ENCODE measurements at places on chromosomes 6 and 20.

- no peak for DNase-seq
These were observed 154.4 kb downstream of the DST start for GRCh38 chr6:56488281-56488680.

DNA sequence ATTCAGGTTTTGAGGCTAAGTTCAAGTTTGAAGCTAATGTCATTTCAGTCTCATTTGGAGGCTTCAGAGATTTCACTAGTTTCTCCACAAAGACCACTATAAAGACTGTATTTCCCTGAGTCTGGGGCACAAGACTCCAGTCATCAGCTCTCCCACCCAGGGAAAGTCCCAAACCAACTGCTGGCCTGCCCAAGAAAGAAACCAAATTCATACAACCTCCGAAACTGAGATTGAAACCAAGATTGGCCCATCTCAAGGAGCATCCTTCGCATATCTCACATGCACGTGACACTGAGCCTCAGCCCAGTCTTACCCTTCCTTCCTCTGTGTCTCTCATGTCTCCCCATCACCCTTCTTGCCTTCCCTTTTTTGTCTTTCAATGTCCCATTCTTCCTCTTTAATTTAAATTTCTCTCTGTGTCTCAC lies 3.5 kb upstream of the LTA start:
- no peak for DNase-seq

DNA sequence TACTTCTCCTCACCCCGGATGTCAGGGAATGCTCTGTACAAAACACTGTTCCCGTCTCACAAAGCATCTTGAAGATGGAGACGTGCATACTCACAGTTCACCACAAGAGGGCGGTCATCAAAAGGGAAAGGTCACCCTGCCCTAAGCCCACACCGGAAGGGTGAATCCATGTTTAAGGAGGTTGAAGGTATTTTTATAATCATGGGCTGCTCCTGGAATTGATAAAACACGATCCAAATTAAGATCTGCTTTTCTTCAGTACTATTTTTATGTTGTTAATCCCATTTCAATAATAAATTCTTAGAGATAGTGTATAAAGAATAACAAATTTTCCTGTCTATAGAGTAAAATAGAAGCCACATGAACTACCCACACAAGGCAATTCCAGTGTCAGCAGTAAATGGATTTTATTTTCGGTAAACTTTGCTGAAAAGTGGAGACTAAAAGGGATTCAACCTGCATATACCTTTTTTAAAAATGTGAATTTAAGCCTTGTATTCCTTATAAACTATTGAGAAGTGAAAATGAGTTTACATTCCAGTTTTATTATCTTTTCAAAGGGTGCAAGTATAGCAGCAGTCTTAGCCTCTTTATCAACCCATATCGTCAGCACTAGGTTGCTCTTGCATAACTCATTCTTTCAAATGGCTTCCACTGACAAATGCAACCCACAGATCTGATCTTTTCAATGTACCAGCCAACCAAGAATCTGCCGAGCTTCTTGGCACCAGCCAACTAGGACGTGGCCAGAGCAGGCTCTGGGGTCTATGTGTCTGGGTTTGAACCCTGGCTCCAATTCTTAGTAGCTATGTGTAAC lies 79.7 kb upstream of the MBOAT1 start:
- peak; percentile 81 for DNase-seq

- DNase-seq, result no peak
These were observed 41.4 kb downstream of the TRMT6 start for GRCh38 chr20:5908981-5909380.

GRCh38 chr6:41100871-41101287 lies 28.1 kb downstream of the NFYA start:
- no peak for DNase-seq

GRCh38 chr6:16109659-16110305 lies 19.1 kb upstream of the MYLIP start:
- no peak for DNase-seq

DNA sequence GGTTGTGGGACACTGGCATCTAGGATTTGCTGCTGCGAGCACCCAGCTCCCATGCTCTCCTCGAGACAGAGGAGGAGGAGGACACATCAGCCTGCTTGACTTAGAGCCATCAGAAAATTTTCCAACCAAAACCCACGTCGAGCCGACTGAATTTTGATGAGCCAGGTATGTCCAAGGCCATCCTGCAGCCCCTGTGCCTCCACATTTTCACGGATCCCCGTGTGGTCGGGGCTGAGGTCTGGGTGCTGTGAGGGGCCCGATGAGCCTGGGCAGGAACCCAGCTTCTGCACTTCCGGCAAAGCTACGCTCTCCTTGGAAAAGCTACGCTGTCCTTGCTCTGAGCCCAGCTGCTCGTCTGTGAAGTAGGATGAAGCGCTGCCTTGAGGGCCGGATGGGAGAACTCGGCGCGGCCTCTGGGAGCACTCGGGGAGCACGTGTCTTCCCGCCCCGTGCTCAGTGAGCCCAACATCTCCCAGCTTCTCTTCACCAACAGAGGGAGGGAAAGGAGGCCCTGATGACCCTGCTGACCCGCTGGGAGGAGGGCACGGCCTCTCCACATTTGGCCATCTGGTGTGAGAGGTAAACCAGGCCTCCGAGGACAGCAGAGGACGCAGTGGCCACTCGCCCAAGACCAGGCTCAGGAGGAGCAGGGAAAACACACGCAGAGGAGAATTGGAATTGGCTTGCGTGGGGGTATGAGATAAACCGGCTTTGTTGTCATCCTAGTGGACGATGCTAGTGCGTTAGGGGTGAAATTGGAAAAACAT lies 33.9 kb downstream of the PSMG4 start:
- DNase-seq, result no peak

- DNase-seq, result no peak
These were observed 227.9 kb downstream of the TBXT start for GRCh38 chr6:165939601-165940290.

- no peak for DNase-seq
These were observed 734 bp upstream of the WFDC13 start for GRCh38 chr20:45701104-45701503.

DNA sequence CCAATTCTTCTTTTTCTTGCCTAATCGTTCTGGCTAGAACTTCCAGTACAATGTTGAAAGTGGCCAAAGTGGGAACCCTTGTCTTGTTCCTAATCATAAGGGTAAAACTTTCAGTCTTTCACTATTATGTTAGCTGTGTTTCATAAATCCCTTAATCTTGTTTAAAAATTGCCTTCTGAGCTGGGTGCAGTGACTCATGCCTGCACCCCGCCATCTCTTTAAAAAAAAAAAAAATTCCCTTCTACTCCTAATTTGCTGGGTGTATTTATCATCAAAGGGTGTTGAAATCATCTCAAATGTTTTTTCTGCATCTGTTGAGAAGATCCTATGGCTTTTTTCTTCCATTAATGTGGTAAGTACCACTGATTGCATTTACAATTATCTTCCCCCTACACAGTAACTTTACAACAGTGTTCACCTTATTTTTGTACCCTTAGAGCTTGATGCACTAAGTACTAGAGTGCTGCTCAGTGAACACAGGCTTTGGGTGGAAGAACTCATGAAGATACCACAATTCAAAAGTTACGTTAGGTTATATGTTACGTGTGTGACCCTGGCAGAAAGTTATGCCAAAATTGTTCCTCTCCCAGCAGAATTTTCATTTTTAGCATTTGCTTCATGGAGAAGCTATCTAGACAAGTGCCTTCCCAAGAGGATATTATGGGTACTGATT lies 9.7 kb downstream of the SNRPB start:
- DNase-seq, result no peak

- no peak for DNase-seq
These were observed 3.3 kb downstream of the C20orf202 start for GRCh38 chr20:1206366-1207148.

GRCh38 chr20:5886788-5887187 lies 63.5 kb downstream of the TRMT6 start:
- no peak for DNase-seq

DNA sequence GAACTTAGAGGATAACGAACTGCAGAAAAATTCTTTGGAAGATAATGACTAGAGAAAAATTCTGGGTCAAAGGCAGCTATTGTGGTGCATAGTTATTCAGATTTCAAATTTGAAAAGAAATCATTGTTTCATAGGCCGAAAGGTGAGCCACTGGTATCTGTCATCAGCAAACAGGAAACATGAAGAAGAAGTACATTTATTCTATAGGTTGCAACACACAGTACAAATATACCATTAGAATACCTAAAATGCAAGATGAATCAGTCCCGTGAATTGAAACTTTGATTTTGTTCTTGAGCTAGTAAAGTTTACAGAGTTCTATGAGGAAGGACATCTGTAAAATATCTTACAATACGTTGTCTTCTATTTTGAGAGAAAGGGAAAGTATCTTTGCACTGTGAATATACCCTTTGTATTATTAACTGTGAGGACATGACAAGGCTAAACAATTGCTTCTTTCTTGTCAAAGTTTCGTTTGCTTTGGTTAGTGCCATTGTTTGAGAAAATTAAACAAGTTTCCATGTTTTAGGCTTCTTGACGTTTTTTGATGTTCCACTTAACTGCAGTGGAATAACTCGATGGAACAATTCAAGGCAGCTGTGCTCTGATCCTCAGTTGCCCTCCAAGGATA lies 84.7 kb downstream of the HDGFL1 start:
- no peak for DNase-seq

DNA sequence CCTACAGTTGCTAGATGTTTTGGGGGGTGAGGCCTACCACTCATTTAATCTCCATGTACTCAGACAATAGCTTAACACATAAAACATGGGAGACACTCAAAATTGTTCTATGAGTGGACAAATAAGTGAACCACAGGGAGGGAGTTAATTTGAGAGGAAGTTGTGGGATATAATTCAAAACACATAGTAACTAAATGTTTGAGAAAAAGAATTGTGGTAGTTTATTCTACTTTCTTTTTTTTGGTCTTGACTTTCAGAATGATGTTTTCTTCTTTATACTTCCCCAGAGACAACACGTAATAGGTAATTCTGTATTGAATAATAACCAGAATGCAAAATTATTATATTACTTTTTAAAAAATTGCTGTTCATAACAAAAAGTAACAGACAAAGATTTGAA lies 453.8 kb downstream of the RFPL4B start:
- DNase-seq, result no peak

DNA sequence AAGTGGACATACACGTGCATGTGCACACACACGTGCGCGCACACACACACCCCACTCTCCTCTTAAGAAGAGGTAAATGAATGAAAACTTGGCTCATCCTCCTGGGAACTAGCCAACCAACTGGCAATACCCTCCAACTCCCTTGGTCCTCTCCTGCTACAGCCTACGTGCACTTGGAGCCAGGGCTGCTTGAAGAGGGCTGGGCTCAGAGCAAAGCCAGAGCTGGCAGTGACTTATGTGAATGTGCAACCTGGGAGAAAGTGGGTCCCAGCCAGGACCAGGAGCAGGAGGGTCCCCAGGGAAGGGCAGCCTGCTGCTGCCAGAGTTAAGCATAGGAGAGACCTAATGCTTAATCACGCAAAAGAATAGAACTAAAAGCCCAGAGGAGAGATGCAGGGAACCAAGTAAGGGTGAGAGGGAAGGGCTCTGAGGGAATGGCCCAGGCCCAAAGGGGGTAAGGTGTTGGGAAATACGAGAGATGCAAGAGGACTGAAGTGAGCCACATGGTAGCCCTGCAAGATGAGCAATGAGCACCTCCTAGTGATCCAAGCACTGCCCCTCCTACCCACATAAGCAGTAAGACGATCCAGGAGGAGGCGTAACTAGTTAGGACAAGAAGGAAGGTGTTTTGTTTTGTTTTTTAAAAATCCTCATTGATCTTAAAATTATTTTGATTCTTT lies 24.7 kb downstream of the TRAF3IP2 start:
- no peak for DNase-seq

GRCh38 chr6:140253096-140253495 lies 878.6 kb upstream of the CITED2 start:
- no peak for DNase-seq

DNA sequence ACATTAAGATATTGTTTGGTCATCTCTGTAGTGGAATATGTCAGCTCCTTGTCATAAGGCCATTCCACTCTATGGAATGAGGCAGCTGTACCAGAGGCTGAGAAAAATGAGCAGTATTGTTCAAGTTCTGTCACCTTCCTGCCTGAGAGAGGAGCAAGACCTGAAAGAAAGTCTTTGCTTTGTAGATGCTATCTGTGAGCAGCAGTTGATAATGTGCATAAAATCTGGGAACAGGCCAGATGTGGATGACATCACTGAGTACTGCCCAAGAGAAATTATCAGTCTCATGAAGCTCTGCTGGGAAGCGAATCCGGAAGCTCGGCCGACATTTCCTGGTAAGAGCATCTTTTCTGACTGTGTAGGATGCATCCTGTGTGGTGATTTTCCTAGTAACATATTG lies 16.8 kb downstream of the RIPK1 start:
- no peak for DNase-seq

DNA sequence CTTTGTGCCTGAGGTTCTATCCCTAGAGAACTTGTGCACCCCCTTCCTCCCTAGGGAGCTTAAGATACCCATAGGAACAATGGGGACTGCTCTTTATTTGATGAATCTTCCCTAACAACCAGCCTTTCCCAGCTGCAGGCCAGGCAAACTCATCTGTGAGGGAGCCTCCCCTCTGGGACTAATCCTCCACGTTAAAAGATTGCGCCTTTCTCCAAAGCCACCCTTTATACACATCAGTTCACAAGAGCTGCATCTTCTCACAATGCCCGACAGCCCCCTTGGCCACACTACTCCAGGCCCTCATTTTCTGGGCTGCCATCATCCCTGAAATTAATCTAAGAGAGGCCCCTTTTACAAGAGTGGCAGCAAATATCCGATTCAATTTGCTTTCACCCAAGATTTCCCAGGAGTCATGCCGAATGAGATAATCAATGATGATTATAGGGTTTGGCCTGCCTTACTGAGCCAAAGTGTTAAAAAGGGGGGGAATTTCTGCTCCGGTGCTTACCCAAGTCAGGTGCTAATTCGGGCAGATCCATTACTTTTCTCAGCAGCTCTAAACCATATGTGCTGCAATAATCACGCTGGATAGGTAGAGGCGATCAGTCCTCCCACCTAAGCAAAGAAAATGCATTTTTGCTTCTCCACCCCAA lies 336.5 kb downstream of the KIF16B start:
- no peak for DNase-seq

DNA sequence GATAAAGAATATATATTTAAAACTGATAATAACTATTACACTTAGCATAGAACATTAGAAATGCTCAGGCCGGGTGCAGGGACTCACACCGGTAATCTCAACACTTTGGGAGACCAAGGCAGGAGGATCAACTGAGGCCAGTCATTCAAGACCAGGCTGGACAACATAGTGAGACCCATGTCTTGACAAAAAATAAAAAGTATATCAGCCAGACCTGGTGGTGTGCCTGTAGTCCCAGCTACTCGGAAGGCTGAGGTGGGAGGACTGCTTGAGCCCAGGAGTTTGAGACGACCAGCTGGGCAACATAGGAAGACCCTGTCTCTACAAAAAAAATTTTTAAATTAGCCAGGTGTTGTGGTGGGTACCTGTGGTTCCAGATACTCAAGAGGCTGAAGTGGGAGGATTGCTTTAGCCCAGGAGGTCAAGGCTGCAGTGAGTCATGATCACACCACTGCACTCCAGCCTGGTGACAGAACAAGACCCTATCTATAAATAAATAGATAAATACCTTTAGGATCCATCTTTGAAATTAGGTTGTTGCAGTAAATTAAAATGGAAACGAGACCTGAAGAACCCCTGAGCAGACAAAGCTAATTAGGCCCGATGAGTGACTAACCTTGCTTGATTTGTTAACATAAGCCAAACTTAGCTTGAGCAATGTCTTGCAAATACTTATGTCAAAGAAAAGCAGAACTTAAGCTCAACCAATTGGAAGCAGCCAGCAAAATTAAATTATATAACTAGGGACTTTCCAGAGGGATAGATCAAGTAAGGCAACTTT lies 75.8 kb upstream of the E2F3 start:
- peak; percentile 59 for DNase-seq
